ENCODE measurements at places on chromosomes 2 and 18. TPM values are rescaled to one million over a fixed set of nuclear protein-coding genes. Genes with fewer than 3 reads are reported as not detected.

The NETO1 gene
- not detected for total RNA-seq

The POTEC gene
- not detected for total RNA-seq

The MTLN gene
- 43.9 TPM for total RNA-seq

The SMARCAL1 gene
- total RNA-seq, result 28.3 TPM

The ADAM23 gene
- total RNA-seq, result 0.06 TPM

The KYNU gene
- total RNA-seq, result not detected
